ENCODE measurements at places on chromosomes 4 and X.

GRCh38 chr4:33133723-33134122 is 2413.6 kb downstream of the PCDH7 start:
- no peak for DNase-seq

GRCh38 chr4:46124773-46125413 is 1.0 kb upstream of the GABRG1 start:
- DNase-seq = no peak

- no peak for DNase-seq
Observed at GRCh38 chr4:26402458-26402857, 81.6 kb downstream of the RBPJ start.

- peak; percentile 44 for DNase-seq
Observed at GRCh38 chrX:46903458-46904242, 8.6 kb upstream of the JADE3 start.

DNA sequence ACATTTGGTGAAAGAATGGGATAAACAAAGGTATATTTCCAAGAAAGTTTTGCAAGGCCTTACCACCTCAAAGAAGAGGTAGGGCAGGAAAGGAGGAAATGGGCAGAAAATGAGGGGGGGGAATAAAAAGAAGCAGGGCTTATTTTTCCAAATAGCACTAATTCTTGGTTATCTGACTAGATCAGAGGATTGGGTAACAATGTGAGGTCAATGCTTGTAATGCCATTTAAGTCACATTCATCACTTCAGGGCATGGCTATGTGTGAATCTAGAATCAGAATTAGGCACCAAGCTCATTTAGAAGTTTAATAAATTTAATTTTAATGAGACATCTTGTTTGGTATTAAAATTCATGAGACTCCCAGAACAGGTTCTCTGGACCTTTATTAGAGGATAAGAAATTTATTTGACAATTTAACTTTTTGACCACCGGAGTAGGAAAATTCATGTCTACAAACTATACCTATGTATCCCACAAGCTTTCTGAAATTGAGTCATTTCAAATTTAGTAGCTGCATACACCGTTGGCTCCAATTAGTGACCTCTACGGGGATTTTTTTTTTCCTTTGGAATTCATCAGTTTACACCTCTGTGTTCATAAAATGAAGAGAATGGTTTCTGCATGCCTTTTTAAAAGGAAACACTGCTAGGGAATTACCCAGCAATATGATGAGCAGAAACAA is 1.4 kb upstream of the STS start:
- no peak for DNase-seq

- no peak for DNase-seq
Observed at GRCh38 chr4:67922697-67923096, 38.9 kb upstream of the TMPRSS11D start.

Data from amniotic stem cell (primary cell).